Thoracic aorta (tissue), 2 donors: ENCODE measurements at places on chromosomes 1 and 21.

- DNase-seq = no peak
Observed at GRCh38 chr1:44485934-44486460, 80.9 kb downstream of the RNF220 start.

GRCh38 chr1:109996476-109996875 lies 11.9 kb downstream of the AHCYL1 start:
- DNase-seq = no peak

- no peak for DNase-seq
Observed at GRCh38 chr21:36839123-36839522, 127.3 kb downstream of the HLCS start.

DNA sequence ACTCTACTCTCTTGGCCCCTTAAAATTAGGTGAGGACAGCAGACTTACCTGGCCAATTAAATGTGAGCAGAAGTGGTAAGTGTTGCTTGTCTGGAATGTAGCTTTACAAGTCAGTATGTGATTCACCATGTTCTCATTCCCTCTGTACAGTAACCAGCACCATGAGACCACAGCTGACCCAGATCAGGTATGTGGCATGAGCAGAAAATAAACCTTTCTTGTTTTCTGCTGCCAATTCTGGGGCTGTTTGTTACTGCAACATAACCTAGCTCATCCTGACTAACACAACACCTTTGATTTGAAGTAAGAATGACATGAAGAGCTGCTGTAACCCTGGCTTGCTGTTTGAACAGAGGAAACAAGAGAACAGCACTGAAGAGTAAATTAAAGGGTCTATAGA lies 24.9 kb downstream of the ITPKB start:
- no peak for DNase-seq

DNA sequence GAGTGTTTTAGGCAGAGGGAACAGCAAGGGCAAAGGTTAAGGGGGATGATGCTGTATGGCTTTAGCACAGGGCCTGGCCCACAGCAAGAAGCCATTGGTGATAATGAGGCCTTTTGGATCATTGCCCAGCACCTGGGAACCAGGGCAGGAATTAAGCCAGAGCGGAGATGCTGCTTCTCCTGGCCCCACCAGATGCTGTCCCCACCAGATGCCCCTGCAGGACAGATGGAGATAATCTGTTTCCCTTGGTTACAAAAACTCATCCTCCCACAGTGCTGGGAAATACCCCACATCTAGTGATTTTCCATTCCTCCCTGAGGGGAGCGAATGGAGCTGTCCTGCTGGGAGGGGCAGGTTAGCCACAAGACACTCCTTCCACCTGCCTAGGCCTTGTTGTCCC lies 18.8 kb downstream of the OPRD1 start:
- no peak for DNase-seq

DNA sequence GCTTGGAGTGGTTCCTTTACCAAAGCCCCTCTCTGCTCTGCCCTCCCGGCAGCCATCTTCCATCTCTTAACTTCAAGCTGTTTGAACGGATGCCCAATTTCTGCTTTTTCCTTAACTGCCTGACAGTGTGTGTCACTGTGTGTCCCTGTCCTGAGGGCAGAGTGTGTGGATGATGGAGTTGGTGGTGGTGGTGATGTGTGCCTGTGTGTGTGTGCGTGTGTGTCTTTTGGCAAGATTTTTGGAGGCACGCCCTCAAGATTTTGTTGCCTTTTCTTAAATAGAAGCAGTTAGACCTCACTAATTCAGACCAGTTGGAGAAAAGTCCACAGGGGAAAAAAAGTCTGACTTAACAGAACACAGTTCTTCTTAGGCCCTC lies 30.3 kb downstream of the SERTAD4 start:
- no peak for DNase-seq

DNA sequence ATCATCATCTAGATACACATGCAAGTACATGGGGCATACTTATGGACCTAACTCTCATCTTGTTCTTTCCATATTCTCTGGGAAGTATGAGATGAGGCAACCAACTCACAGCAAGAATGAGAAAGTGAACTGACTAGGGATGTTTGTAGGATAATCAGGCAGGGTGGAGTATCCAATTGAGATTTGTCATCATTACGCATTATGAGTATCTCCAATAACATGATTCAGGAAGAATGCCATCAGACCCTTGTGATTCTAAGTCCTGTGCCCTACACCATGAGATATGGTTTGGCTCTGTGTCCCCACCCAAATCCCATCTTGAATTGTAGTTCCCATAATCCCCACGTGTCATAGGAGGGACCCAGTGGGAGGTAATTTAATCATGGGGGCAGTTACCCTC lies 154.0 kb downstream of the SLC30A10 start:
- DNase-seq = no peak

DNA sequence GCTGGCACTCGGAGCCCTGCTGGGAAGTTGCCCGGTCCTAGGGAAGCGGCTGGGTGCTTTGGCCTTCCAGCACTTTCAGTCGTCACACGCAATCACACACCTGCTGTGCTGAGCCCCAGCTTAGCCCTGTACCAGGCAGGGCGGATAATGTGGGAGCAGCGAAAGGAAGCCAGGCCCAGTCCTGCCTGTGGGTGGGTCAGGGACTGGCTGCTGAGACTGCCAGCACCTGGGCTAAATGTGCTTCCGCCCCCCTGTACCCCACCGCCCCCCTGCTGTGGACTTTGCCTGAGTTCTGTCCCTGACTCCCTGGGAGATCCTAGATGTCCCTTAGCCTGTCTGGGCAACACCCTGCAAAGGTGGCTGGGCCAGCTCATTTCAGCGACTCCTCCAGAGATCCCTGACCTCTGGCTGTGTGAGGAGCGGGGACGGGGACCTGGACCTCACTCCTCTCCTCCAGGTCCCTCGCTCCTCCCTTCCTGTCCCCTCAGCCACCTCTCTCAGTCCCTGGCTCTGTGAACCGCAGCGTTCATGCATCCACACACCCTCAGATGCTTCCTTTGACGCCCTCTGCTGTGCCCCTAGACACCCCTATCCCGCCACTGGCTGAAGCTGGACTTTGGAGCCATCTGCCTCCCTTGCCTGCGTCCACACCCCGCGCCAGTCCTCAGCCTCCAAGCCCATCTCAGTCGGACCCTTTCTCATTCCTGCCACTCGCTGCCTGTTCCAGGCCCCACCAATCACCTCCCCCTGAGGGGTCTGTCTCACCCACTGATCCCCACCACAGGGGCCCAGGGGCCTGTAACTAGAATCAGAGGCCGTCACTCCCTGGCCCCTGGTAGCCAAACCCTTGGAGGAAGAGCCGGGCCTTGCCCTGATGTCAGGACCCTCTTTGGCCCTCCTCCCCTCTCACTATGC lies 1.4 kb downstream of the MMEL1 start:
- DNase-seq = no peak
